Immature natural killer cell (primary cell): ENCODE measurements at places on chromosomes 16 and 17. TPM values are rescaled to one million over a fixed set of nuclear protein-coding genes. Genes with fewer than 3 reads are reported as not detected.
A peak's percentile ranks its signal among the peaks of the same experiment; 100 is the strongest.

CSH1 gene
- not detected for polyA plus RNA-seq

LITAFD gene
- not detected for polyA plus RNA-seq

RAC3 gene
- polyA plus RNA-seq, result not detected

GJC1 gene
- polyA plus RNA-seq, result not detected

TUBG1 gene
- polyA plus RNA-seq, result 10.9 TPM

KRTAP4-9 gene
- polyA plus RNA-seq, result not detected

MILR1 gene
- 9.6 TPM for polyA plus RNA-seq

CFDP1 gene
- polyA plus RNA-seq, result 32.6 TPM

- no peak overlapping the region for H3K4me3 ChIP-seq
- H3K27ac ChIP-seq, result no peak overlapping the region
- H3K36me3 ChIP-seq, result no peaks in the 10 kb centered on the region
- no peak for DNase-seq
Measured at GRCh38 chr16:12675046-12675445, 128.6 kb downstream of the CPPED1 start.

DNA sequence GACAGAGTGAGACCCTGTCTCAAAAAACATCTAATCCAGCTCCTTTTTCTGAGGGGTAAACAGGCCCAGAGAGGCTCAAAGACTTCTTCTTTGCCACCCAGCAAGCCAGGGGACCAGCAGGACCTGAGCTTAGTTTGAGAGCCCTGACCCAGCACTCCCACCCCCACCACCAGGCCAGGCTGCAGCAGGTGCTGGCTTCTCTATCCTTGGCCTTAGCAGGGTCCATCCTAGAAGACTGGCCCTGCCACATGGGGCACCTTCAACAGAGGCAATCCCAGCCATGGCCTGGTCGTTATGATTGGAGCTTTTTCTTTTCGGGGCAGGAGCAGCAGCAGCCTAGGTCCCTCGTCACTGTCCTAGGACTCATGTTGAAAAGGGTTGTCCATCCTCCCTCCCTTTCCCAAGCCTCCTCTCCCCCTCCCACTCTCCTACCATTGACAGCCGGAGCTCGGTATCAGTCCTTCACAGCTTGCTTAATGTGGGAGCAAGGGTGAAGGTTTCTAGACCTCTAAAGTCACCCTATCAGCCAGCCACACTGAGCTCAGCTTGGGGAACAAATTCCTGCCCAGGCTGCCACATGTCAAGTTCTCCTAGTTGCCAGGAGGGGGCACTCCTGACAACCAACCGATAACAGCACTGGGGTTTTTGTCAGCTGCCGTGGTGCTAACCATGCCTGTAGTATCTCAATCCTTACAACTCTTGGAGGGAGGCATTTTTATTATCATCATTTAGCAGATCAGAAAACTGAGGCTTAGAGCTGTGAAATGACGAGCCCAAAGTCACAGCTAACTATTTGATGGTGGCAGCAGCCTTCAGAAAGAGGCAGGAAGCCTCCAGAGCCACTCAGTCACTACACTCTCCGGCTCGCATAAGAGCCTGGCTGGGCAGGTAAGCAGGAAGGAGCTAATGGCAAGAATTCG is 11.2 kb downstream of the MRPL27 start:
- no peaks in the 10 kb centered on the region for H3K27me3 ChIP-seq
- H3K27ac ChIP-seq, result peak overlapping the region; percentile 74
- peaks cover 8% of the 10 kb centered on the region for H3K4me1 ChIP-seq
- no peaks in the 10 kb centered on the region for H3K36me3 ChIP-seq
- peak; percentile 48 for DNase-seq

GRCh38 chr17:8371786-8372185 is 4.7 kb downstream of the KRABD2 start:
- no peak for DNase-seq
- H3K27me3 ChIP-seq, result peaks cover 6% of the 10 kb centered on the region
- H3K4me1 ChIP-seq, result peaks cover 19% of the 10 kb centered on the region
- H3K27ac ChIP-seq, result no peak overlapping the region
- H3K4me3 ChIP-seq, result no peak overlapping the region

GRCh38 chr16:66619534-66620428 is 15.3 kb downstream of the CMTM3 start:
- no peak overlapping the region for H3K4me3 ChIP-seq
- no peaks in the 10 kb centered on the region for H3K4me1 ChIP-seq
- H3K36me3 ChIP-seq, result no peaks in the 10 kb centered on the region
- H3K27me3 ChIP-seq, result no peaks in the 10 kb centered on the region
- no peak for DNase-seq

- peaks cover 5% of the 10 kb centered on the region for H3K27me3 ChIP-seq
- DNase-seq, result no peak
- H3K4me1 ChIP-seq, result no peaks in the 10 kb centered on the region
- H3K4me3 ChIP-seq, result no peak overlapping the region
- no peaks in the 10 kb centered on the region for H3K36me3 ChIP-seq
- no peak overlapping the region for H3K27ac ChIP-seq
Measured at GRCh38 chr16:19844945-19845641, 39.6 kb downstream of the GPRC5B start.

GRCh38 chr16:51231702-51232101 is 80.6 kb upstream of the SALL1 start:
- DNase-seq, result no peak
- H3K4me3 ChIP-seq, result no peak overlapping the region
- no peak overlapping the region for H3K27ac ChIP-seq
- no peaks in the 10 kb centered on the region for H3K4me1 ChIP-seq
- no peaks in the 10 kb centered on the region for H3K36me3 ChIP-seq

- H3K4me3 ChIP-seq, result no peak overlapping the region
- H3K36me3 ChIP-seq, result peaks cover 3% of the 10 kb centered on the region
- DNase-seq, result no peak
- H3K27ac ChIP-seq, result no peak overlapping the region
Measured at GRCh38 chr16:57953857-57954256, 17.1 kb downstream of the CNGB1 start.

GRCh38 chr16:12265108-12265507 is 288.6 kb downstream of the SNX29 start:
- no peak overlapping the region for H3K27ac ChIP-seq
- DNase-seq, result no peak
- H3K4me3 ChIP-seq, result no peak overlapping the region

GRCh38 chr16:87335625-87336433 is 18.6 kb upstream of the C16orf95 start:
- peaks cover 17% of the 10 kb centered on the region for H3K36me3 ChIP-seq
- no peaks in the 10 kb centered on the region for H3K27me3 ChIP-seq
- no peak for DNase-seq
- H3K4me1 ChIP-seq, result peaks cover 10% of the 10 kb centered on the region

DNA sequence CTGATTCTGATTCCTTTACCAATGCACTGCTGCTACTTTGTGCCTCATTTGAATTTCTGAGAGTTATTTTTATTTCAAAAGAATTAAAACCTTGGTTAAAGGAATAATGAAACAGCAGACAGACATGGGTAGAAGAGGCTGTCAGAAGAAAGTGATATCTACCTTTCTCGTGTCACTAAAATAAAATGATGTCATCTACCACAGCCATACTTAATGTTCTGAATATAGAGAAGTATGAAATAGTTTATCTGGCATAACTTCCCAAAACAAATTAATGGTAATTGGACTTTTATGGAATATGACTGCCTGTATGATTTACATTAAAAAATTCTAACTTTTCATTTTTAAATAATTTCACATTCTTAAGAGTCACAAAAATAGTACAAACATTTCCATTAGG is 52.5 kb downstream of the EFCAB13 start:
- H3K4me3 ChIP-seq, result no peak overlapping the region
- H3K27ac ChIP-seq, result no peak overlapping the region
- peaks cover 10% of the 10 kb centered on the region for H3K36me3 ChIP-seq
- DNase-seq, result no peak

- peaks cover 8% of the 10 kb centered on the region for H3K27me3 ChIP-seq
- H3K4me3 ChIP-seq, result no peak overlapping the region
- DNase-seq, result no peak
- no peaks in the 10 kb centered on the region for H3K36me3 ChIP-seq
- H3K4me1 ChIP-seq, result no peaks in the 10 kb centered on the region
- no peak overlapping the region for H3K27ac ChIP-seq
Measured at GRCh38 chr17:49583226-49583625, 7.6 kb downstream of the NXPH3 start.

DNA sequence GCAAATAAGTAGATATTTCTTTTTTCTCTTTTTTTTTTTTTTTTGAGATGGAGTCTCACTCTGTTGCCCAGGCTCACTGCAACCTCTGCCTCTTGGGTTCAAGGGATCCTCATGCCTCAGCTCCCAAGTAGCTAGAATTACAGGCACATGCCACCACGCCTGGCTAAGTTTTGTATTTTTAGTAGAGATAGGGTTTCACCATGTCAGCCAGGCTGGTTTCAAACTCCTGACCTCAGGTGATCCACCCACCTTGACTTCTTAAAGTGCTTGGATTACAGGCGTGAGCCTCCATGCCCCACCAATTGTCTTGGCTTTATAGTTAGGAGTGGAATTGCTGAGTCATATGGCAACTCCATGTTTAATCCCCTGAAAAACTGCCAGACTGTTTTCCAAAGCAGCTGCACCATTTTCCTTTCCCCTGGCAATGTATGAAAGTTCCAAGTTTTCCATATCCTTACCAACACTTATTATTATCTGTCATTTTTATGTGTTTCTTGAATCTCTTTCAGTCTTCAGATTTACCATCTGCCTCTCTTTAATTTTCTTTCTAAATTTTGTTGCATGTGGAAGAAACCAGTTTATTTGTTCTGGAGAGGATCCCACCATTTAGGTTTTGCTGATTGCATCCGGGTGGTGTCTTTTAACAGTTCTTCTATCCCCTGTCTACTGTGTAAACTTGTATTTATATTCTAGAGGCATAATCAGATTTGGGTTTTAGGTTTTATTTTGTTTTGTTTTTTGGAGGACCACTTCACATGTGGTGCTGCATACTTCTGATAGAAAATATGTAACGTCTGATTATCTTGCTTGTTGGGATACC is 9.9 kb upstream of the CES3 start:
- H3K4me1 ChIP-seq, result peaks cover 22% of the 10 kb centered on the region
- H3K27ac ChIP-seq, result no peak overlapping the region
- DNase-seq, result no peak

DNA sequence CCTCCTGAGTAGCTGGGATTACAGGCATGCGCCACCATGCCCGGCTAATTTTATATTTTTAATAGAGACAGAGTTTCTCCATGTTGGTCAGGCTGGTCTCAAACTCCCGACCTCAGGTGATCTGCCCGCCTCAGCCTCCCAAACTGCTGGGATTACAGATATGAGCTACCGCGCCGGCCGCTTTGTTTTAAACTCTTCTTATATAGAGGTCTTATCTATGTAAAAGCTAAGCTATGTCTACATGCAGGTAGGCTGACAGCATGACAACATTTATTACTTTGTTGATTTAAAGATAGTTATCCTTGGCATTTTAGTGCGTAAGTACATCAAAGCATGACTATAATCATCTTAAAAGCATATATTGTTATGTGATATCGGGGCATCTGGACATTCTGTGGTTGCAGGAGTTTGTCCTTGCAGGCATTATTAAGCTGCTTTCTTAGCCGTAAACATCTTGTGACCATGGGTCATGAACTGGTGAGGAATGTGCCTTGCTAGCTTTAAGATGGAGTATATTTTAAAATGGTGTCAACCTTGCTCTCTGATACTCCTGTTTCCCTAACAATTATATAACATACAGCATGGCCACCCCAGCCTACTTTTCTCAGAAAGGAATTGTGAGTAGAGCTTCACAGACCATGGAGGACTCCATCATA is 45.8 kb upstream of the TAOK1 start:
- H3K4me3 ChIP-seq, result no peak overlapping the region
- no peak overlapping the region for H3K27ac ChIP-seq
- H3K4me1 ChIP-seq, result no peaks in the 10 kb centered on the region
- H3K36me3 ChIP-seq, result no peaks in the 10 kb centered on the region

DNA sequence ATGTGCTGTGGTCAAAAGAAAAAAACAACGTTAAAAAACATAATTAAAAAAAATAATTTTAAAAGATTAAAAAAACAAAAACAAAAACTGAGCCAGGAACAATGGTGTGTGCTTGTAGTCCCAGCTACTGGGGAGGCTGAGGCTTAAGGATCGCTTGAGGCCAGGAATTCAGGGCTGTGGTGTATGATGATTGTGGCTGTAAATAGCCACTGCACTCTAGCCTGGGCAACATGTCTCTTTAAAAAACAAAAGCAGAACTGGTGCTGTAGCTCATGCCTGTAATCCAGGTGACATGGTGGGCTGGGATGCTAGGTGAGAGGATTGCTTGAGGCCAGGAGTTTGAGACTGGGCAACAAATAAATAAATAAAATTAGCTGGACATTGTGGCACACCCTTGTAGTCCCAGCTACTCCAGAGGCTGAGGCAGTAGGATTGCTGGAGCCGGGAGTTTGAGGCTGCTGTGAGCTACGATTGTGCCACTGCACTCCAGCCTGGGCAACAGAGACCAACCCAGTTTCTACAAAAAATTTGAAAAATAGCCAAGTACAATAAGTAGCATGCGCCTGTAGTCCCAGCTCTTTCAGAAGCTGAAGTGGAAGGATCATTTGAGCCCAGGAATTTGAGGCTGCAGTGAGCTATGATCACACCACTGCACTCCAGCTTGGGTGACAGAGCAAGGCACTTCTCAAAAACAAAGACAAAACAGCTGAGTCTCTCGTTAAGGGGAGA is 43.6 kb downstream of the NFATC3 start:
- peaks cover 84% of the 10 kb centered on the region for H3K4me1 ChIP-seq
- peak overlapping the region; percentile 85 for H3K27ac ChIP-seq
- H3K36me3 ChIP-seq, result no peaks in the 10 kb centered on the region
- H3K4me3 ChIP-seq, result no peak overlapping the region

DNA sequence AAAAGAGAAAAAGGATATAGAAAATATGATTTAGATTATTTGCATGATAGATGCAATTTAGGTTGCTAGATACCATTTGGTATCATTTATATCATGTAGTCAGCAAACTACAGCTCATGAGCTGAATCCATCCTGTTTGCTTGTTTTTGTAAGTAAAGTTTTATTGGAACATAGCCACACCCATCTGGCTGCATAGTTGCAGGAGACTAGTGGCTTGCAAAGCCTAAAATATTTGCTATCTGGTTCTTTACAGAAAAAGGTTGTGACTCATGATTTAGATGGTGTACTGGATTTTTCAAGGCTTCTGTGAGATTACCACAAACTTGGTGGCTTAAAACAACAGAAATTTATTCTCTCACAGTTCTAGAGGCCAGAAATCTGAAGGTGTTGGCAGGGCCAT is 49.9 kb downstream of the MAP2K4 start:
- no peaks in the 10 kb centered on the region for H3K27me3 ChIP-seq
- no peak overlapping the region for H3K4me3 ChIP-seq
- DNase-seq, result no peak
- H3K4me1 ChIP-seq, result peaks cover 9% of the 10 kb centered on the region
- H3K27ac ChIP-seq, result no peak overlapping the region

DNA sequence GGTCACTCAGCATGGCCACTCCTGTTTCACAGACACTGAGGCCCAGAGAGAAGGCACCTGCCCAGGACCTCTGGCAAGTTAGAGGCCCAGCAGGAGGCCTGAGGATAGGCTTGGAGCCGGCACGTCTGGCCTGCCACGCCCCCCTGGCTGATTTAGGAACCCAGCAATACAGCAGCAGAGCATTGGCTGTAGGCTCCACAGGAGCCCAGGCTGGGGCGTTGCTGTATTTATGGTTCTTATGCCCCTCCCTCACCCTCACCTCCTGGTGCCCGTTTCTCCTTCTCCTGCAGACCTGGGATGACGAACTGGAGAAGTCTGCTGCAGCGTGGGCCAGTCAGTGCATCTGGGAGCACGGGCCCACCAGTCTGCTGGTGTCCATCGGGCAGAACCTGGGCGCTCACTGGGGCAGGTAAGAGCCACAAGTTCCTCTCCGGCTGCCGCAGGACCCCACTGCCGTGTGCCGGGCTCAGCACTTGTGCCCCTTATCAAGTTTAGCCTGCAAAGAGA is 25.8 kb downstream of the CRISPLD2 start:
- peaks cover 3% of the 10 kb centered on the region for H3K27me3 ChIP-seq
- H3K4me1 ChIP-seq, result no peaks in the 10 kb centered on the region
- no peak overlapping the region for H3K27ac ChIP-seq
